Subcutaneous preadipocyte (primary cell): ENCODE measurements at places on chromosomes 5 and 9. TPM values are rescaled to one million over a fixed set of nuclear protein-coding genes. Genes with fewer than 3 reads are reported as not detected.

The ORM2 gene
- total RNA-seq = not detected in 2 replicates

The FGFR4 gene
- 0.73 and 1.4 TPM in 2 replicates for total RNA-seq

The HAVCR1 gene
- 0.20 and 0.37 TPM in 2 replicates for total RNA-seq

The WDR70 gene
- total RNA-seq = 24.8 and 31.2 TPM in 2 replicates

The IL5 gene
- not detected in 2 replicates for total RNA-seq

The MAP1B gene
- 137 and 225 TPM in 2 replicates for total RNA-seq

The RGP1 gene
- 9.2 and 14.3 TPM in 2 replicates for total RNA-seq

The CERCAM gene
- 55.1 and 75.0 TPM in 2 replicates for total RNA-seq

The ENTPD8 gene
- total RNA-seq = not detected in 2 replicates

The ANKRD55 gene
- not detected in 2 replicates for total RNA-seq

The MARCOL gene
- total RNA-seq = not detected in 2 replicates

The KIF4B gene
- under 0.01 TPM in 1 of 2 replicates, not detected in the other for total RNA-seq

The MEGF10 gene
- total RNA-seq = under 0.01 and 0.39 TPM in 2 replicates

The CTXN3 gene
- not detected in 2 replicates for total RNA-seq
